Glomerular endothelial cell (primary cell): ENCODE measurements at places on chromosomes 6 and 20. TPM values are rescaled to one million over a fixed set of nuclear protein-coding genes. Genes with fewer than 3 reads are reported as not detected.

Gene GNRH2
- 0.48 TPM in 1 of 2 replicates, not detected in the other for total RNA-seq

Gene CDSN
- total RNA-seq: not detected in 2 replicates

Gene SIRPD
- 0.19 TPM in 1 of 2 replicates, not detected in the other for total RNA-seq

DNA sequence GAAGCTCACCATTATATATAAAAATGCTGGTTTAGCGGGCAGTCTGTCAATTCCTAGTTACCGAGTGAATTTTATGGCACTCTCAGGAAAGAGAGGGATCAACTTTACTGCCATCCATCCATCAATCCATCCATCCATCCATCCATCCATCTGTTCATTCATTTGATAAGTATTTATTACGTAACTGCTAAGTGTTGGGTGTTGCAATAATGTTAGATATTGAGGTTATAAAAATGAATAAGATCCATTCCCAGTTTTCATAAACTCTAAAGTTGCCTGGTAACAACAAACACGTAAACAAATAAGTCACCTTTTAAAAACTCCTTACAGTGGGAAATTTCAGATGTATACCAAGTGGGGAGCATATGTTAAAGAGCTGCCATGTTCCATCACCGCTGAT is 36.8 kb downstream of the SASH1 start:
- DNase-seq: no peak

DNA sequence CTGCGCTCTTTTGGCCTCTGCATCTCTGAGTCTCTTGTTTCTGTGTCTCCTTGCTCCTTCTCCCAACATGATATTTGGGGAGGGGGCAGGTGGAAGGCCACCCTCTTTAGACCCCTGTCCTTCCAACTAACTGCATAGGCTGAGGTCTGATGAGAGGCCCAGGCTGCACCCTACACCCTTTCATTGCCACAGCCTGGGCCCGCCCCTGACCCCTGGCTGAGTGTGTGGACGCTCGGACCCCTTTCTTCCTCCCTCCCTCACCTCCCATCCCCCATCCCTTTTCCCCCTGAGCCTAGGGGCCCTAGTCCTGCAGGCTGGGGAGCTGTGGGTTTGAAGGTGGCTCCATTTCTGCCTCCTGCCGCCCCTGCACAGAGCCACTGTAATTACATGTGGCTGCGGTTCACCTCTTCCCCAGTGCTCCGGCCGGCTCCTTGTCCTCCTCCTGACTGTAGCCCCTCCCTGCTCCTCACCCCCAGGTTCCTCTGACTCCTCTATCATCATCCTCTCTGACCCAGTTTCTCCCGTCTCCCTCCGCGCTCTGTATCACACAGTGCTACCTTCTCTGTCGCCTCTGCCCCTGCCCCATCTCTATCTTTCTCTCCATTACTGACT is 6.8 kb downstream of the MDFI start:
- DNase-seq: no peak
